ENCODE measurements at places on chromosomes 6 and 20. TPM values are rescaled to one million over a fixed set of nuclear protein-coding genes. Genes with fewer than 3 reads are reported as not detected.

NTSR1 gene
- not detected for total RNA-seq

PSORS1C2 gene
- total RNA-seq, result not detected

PAX1 gene
- total RNA-seq, result not detected

MMP24 gene
- 0.33 TPM for total RNA-seq

SLC32A1 gene
- total RNA-seq, result not detected

C20orf141 gene
- not detected for total RNA-seq

- no peak for DNase-seq
Observed at GRCh38 chr6:116695401-116695800, 14.4 kb downstream of the KPNA5 start.

DNA sequence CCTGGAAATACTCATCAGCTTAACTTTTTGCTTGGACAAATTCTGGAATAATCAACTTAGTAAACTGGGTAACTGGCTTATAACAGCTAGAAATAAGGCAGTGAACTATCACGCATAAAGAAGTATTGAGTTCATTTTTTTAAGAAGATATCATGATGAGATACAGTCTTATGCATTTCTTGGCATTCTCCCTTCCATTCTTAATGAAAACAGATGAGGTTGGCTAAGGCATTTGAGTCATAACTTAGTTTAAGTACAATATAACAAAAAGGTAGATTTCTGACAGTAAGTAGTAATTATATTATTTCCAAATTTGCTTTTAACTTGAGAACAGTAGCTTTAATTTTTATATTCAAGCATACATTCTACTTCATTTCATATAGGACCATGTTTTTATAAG lies 56.1 kb downstream of the SAMD5 start:
- no peak for DNase-seq

GRCh38 chr20:39698752-39699151 lies 736.6 kb downstream of the DHX35 start:
- no peak for DNase-seq

DNA sequence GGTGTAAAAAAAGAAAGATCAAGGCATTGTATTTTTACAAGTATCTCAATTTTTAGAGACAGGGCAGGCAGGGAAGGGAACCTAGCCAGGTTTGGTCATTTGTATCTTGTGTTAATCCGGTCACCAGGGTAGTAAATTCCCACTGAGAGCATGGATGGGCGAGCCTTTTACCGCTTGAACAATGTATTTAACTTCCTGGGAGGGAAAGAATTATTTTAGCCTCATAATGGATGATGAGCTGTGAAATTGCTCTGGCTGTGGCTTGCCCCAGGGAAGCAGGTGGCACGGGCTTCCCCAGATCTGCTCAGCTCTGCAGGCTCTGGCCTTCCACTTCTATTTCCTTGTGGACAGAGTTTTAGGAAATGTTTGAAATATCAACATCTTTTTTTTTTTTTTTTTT lies 72.9 kb downstream of the TOX2 start:
- no peak for DNase-seq

DNA sequence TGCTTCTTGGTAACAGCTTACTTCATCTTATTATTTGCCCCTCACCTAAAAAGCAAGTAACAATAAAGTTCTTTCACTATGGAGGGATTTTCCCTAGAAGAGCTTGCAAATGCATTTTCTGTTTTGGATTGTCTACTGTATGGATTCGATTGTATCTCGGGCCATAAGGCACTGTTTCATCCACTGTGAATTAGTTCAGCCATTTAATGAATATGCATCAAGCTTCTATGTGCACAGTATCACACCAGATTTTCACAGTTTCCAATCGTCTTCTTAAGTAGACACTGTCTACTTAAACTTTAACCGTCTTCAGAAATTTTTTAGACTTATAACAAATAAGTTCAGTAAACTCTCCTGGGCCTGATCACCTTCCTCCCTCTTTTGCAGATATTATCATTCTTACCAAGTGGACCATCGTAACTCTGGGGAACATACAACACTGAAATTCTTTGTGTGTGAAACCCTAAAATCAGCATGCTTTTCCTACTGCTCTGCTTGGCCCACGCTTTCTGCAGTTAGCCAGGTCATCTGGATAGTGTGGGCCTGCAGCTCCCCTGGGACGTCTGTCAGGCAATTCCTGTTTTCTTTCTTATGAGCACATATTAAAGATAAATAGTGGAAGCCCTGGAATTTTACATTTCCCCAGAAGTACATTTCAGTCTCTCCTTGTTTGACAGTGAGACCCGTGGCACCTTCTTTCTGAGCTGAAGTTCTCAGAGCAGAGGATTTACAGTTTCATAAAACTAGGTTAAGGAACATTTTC lies 136.5 kb upstream of the PDE10A start:
- no peak for DNase-seq

DNA sequence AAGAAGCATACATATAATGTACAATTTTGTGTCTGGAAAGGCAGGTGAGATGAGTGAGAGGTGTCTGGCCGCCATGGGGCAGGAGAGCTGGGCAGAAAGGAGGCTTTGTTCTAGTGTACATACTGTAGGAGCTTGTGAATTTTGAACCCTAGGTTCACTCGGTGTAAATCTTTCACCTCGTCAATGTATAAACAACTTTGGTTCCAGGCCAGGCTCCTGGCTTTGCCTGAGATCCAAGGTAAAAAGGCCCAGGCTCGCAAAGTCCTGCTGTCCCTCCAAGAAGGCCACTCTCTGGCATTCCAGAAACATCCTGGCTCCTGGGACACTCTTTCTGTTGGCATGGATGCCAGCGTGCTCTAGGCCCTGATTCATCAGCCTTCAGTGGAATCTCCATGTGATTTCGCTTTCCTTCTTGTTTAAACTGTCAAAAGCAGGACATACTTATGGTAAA lies 7.1 kb upstream of the SLC22A7 start:
- DNase-seq, result no peak

- peak; percentile 61 for DNase-seq
Observed at GRCh38 chr6:105794239-105794638, 291.9 kb upstream of the PRDM1 start.

DNA sequence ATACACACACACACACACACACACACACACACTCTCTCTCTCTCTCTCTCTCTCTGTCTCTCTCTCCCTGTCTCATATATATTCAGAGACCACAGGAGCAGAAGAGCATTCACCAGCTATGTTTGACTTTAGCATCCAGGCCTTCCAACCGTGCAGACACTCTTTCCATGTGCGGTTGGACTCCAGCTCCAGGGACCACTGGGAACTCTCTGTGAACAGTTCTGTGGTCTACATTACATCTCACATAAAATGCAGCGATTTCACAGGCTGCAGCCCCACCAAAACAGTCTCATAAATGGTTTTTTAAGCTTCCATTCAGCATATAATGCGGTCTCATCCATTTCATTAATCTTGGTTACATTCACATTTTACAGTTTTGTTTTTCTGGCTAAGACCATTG lies 508.4 kb upstream of the SULF2 start:
- no peak for DNase-seq

- no peak for DNase-seq
Observed at GRCh38 chr6:144292372-144292771, 7.2 kb downstream of the UTRN start.

All from H4 (cell line).